Pancreas (tissue), 10 donors: ENCODE measurements at places on chromosomes 16 and 17. TPM values are rescaled to one million over a fixed set of nuclear protein-coding genes. Genes with fewer than 3 reads are reported as not detected.

GRCh38 chr17:2094891-2095535, 40.1 kb downstream of the HIC1 start:
- peak; percentile 79 for DNase-seq
- peaks cover 14% of the 10 kb centered on the region for H3K4me1 ChIP-seq
- H3K36me3 ChIP-seq: no peaks in the 10 kb centered on the region
- H3K27me3 ChIP-seq: no peaks in the 10 kb centered on the region

DNA sequence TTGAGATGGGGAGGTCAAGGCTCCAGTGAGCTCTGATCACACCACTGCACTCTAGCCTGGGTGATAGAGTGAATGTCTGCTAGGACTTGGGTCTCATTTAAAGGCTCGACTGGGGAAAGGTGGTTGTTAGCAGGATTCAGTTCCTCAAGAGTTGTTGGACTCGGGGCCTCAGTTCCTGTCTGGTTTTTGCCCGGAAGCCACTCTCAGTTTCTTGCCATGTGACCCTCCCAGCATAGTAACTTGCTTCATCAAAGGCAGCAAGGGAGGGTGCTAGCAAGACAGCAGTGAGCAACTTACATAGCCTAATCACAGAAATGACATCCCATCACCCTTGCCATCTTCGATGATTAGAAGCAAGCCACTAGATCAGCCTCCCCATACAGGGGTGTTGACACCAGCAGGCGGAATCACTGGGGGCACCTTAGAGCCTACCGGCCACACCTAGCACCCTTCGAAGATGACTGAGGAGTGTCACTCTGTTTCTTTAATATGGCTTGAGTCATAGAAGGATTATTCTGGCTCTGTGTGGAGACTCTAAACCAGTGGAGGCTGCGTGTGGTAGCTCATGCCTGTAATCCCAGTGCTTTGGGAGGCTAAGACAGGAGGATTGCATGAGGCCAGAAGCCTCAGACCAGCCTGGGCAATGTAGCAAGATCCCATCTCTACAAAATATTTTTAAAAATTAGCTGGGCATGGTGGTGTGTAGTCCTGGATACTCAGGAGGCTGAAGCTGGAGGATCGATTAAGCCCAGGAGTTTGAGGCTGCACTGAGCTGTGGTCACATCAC, 13.2 kb upstream of the SCNN1B start:
- no peaks in the 10 kb centered on the region for H3K36me3 ChIP-seq
- no peak overlapping the region for H3K27ac ChIP-seq
- H3K4me3 ChIP-seq: no peak overlapping the region
- no peaks in the 10 kb centered on the region for H3K4me1 ChIP-seq
- no peaks in the 10 kb centered on the region for H3K27me3 ChIP-seq
- DNase-seq: no peak

GRCh38 chr17:50346313-50347116, 589 bp downstream of the XYLT2 start:
- H3K4me3 ChIP-seq: peak overlapping the region; percentile 82
- H3K36me3 ChIP-seq: no peaks in the 10 kb centered on the region
- no peaks in the 10 kb centered on the region for H3K27me3 ChIP-seq

GRCh38 chr16:55667753-55668152, 12.0 kb downstream of the SLC6A2 start:
- H3K27me3 ChIP-seq: no peaks in the 10 kb centered on the region
- H3K4me3 ChIP-seq: no peak overlapping the region
- no peaks in the 10 kb centered on the region for H3K4me1 ChIP-seq
- no peak for DNase-seq
- H3K27ac ChIP-seq: no peak overlapping the region
- no peaks in the 10 kb centered on the region for H3K36me3 ChIP-seq

DNA sequence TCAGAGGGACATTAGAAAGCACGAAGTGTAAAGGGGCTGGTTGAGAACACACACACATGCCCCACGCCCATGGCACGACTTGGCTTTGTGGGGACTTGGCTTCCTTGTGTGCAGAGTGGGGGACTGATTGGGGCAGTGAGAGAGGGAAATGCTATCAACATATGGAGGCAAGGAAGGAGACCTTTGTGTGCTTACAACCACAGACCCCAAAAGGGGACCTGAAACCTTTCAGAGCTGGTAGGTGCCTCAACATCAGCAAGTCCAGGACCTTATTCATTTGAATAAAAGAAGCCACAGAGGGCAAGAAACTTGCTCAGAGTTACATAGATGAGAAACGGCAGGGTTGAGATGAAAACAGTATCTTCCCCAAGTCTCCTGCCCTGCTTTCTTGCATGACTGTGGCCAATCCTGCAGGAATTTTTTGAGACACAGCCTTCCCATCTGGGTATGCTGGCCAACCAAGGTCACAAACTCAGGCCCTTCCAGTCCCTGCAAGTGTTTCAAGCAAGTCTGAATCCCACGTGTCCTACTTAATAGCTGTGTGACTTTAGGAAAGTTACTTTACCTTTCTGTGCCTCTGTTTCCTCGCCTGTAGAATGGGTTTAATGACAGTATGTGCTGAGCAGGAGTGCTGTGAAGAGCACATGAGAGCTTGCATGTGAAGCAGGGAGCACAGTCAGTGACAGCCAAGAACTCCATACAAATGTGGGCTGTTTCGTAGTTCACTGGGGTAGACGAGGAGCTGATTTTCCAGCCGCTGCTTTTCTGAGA, 26.2 kb downstream of the C16orf78 start:
- no peak for DNase-seq
- no peaks in the 10 kb centered on the region for H3K36me3 ChIP-seq
- H3K27ac ChIP-seq: no peak overlapping the region
- H3K4me3 ChIP-seq: no peak overlapping the region
- no peaks in the 10 kb centered on the region for H3K4me1 ChIP-seq

DNA sequence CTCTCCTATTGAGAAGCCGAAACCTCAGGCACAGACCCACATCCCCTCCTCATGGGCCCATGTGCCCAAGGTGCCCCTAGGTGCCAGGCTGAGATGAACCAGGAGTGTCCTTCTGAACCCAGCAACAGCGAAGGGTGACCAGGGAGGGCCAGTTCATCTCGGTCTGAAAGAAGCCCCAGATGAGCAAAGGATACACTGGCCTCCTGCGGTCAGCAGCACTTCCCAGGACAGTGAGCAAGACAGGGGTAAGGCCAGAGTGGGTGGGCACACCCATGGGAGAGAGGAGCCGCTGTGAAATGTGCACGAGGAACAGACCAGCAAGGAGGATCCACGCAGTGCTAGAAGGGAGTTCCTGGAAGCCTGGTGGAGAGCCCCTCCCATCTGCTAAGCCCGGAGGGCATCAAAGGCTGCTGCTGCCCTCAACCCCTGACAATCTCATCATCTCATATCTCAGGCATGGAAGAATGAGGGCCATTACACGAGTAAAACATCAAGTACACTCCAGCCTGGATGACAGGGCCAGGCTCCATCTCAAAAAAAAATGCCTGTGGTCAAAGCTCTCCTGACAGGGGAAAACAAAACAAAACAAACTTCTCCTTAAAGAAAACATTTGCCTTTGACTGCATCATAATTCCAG, 3.3 kb upstream of the HBZ start:
- no peak for DNase-seq
- no peaks in the 10 kb centered on the region for H3K27me3 ChIP-seq
- no peaks in the 10 kb centered on the region for H3K4me1 ChIP-seq
- H3K27ac ChIP-seq: no peak overlapping the region

DNA sequence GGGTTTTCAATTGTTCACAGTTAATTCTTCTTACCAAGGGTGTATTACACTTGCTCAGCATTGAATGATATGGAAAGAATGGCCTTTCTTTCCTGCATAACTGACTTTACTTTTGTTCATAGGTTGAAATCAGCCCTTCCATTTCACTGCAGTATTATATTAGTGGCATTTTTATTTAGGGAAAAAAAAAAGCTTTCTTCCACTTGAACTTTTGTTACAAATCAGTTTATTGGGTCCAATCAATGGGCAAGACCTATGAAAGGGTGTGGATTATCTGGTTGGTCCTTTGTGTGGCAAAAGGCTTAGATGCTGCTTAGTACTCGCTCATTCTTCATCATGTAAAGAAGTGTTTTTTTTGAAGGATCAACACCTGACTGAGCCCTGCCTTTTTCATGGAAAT, 74.1 kb downstream of the WNT3 start:
- no peak overlapping the region for H3K4me3 ChIP-seq
- no peaks in the 10 kb centered on the region for H3K36me3 ChIP-seq
- H3K4me1 ChIP-seq: no peaks in the 10 kb centered on the region
- H3K27me3 ChIP-seq: no peaks in the 10 kb centered on the region

Gene CBX2
- total RNA-seq: 2.4 TPM

Gene ABHD15
- 6.9 TPM for total RNA-seq
